Natural killer cell treated with Interleukin-12 subunit alpha and Interleukin-12 subunit beta and Interleukin-15 and Interleukin-18, amount 100 ng/mL, for 72 hours (primary cell): ENCODE measurements at places on chromosomes 16 and 17. TPM values are rescaled to one million over a fixed set of nuclear protein-coding genes. Genes with fewer than 3 reads are reported as not detected.

DNA sequence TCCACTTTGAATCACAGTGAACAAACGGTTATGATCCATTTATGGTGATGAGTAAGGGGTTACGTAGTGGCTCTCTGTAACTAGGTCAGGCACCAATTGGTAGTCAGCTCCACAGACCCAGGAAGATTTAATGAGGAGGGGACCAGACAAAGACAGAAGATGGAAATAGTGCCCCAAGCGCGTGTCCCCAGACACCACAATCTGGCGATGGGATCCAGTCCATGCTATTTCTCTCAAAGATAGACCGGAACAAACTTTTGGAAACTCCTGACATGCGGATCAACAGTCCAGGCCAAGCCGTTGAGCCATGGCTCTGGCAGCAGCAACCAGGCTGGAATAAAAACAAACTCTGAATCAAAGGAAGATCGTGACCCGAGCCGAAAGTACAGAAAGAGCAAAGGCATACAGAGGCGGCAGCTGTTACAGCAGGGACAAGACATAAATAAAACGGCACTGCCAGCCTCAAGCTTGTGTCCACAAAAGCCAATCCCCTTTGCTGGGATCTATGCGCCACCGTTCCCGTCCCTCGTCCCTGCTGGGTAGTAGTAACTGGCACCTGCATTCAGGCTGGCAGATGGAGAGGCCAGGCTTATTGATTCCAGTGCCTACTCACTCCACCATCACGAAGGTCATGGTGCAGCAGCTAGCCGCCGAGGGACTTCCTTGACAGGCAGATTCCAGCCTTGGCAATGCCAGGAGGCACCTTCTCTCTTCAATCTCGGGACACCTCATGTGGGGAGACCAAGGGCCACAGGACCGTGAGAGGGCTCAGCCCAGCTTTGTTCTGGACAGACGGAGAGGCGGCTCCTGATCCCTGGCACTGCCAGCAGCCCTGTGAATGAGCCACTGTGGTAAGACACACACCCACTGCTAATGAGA lies 50.2 kb downstream of the CDH11 start:
- no peak for DNase-seq
- H3K36me3 ChIP-seq, result no peaks in the 10 kb centered on the region
- H3K4me1 ChIP-seq, result no peaks in the 10 kb centered on the region
- H3K27ac ChIP-seq, result no peak overlapping the region
- no peak overlapping the region for H3K4me3 ChIP-seq

- no peaks in the 10 kb centered on the region for H3K4me1 ChIP-seq
- H3K4me3 ChIP-seq, result no peak overlapping the region
- H3K27ac ChIP-seq, result no peak overlapping the region
These were observed 33.0 kb downstream of the C16orf95 start for GRCh38 chr16:87284183-87284582.

The MYO15A gene
- total RNA-seq, result 2.0 TPM

The NEUROD2 gene
- not detected for total RNA-seq

DNA sequence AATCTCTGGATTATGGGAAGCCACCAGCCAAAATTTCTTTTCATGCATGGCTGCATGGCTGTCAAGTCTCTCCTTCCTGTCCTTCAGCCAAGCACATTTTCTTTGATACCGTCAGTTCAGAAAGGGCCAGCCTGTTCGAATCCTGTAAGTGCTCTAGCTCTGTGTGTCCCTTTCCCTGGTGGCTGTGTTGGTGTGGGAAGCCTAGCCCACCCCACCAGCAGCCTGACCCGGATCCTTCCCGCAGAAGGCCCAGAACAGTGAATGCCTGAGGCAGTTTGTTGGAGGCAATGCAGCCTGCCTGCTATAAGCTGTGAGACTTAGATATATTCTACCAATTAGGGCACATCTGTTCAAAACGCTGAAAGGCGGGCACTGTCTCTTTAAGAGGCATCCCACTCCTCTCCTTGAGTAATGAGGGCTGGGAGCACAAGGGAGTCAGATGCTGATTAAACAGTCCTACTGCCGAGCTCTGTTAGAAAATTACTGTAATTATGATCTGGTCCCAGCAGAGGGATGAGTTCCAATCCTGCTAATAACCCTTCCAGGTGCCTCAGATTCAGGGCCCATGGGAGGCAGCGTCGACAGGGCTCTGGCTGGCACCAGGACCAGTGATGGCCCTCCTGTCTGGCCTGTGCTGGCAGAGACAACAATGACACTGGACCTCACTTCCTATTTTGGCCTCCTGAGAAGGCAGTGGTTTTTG lies 18.4 kb downstream of the SNX11 start:
- H3K27ac ChIP-seq, result no peak overlapping the region
- no peak overlapping the region for H3K4me3 ChIP-seq
- peaks cover 13% of the 10 kb centered on the region for H3K36me3 ChIP-seq
- H3K4me1 ChIP-seq, result peaks cover 9% of the 10 kb centered on the region
- H3K27me3 ChIP-seq, result no peaks in the 10 kb centered on the region
- no peak for DNase-seq

DNA sequence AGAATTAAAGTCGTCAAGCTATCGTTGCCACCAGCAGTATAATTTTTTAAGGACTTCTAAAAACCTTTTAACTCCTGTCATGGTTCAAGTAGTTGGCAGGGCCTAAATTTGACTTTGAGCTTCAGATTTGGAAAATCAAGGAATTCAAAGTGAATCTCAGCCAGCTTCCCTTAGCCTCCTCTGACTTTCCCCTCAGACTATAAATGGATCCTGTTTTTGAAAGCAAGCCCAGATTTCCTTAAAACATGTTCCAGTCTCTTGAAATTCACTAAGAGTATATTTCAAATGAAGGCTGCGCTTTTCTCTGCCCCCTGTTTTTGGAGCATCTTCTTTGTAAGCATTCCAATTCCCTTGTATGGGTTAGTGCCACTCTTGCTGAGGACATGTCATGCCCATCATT lies 101.8 kb upstream of the CDH8 start:
- no peak overlapping the region for H3K27ac ChIP-seq
- no peaks in the 10 kb centered on the region for H3K27me3 ChIP-seq
- no peaks in the 10 kb centered on the region for H3K4me1 ChIP-seq

The CDH5 gene
- not detected for total RNA-seq

DNA sequence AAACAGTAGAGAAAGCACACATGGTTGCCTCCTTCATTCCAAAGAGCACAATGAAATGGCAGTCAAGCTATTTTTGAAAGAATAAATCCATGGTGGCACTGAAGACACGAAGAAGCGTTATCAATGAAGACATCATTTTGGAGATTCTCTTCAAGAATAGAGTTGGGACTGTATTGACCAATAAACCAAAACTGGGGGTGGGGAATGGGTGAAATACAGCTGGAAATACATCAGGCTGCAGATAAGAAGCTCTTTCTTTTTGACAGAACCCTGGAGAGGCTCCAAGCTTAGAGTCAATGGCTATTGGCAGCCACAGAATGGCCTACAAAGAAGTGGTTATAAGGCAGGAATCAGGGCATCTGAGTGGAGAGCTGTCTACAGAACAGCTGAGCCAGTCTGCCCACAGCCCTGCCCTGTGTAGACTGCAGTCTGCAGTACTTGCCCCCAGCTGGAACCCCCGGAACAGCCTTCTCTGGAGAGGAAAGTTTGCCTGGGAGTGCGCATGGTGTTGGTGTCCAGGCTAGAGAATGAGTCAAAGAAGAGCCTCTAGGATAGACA lies 100.4 kb downstream of the STX8 start:
- no peaks in the 10 kb centered on the region for H3K27me3 ChIP-seq
- DNase-seq, result no peak
- no peak overlapping the region for H3K27ac ChIP-seq
- H3K4me3 ChIP-seq, result no peak overlapping the region
- H3K36me3 ChIP-seq, result no peaks in the 10 kb centered on the region
- peaks cover 29% of the 10 kb centered on the region for H3K4me1 ChIP-seq

DNA sequence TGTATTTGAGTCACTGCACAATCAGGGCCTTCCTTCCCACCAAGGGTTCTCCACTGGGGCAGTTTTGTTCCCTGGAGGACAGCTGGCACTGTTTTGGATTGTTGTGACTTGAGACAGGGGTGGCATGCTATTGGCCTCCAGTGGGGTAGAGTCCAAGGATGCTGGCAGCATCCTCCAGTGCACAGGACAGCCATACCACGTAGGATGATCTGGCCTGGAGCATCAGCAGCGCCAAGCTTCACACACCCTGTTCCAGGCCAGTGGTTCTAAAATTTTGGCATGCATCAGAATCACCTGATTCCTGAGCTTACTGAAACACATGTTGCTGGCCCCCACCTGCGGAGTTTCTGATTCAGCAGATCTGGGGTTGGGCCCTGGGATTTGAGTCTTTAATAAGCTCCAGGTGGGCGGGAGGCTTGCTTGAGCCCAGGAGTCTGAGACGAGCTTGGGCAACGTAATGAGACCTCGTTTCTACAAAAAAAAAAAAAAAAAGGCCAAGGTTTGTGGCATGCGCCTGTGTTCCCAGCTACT lies 83.2 kb downstream of the MGAT5B start:
- H3K27ac ChIP-seq, result no peak overlapping the region
- DNase-seq, result peak; percentile 3
- no peaks in the 10 kb centered on the region for H3K36me3 ChIP-seq
- no peaks in the 10 kb centered on the region for H3K27me3 ChIP-seq
- H3K4me3 ChIP-seq, result no peak overlapping the region

DNA sequence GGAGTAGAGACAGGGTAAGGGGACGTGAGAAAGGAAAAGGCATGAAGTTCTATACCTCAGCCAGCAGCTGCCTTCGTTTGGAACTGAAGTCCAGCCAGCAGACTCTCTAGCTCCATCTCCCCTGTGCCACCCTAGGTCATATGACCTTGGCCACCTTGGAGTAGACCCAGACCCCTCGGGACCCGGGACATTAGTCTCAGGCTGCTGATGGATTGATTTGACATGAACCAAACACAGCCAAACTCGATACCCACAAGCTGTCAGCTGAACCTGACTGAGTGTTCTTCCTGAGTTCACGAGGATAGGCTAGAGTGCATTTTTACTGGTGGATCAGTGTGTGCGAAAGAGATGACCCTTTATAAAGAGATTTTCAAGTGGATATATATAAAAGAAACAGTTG lies 68.5 kb downstream of the YPEL2 start:
- no peaks in the 10 kb centered on the region for H3K4me1 ChIP-seq
- no peak for DNase-seq
- no peaks in the 10 kb centered on the region for H3K27me3 ChIP-seq
- no peak overlapping the region for H3K27ac ChIP-seq

The RNF112 gene
- total RNA-seq, result 0.14 TPM

DNA sequence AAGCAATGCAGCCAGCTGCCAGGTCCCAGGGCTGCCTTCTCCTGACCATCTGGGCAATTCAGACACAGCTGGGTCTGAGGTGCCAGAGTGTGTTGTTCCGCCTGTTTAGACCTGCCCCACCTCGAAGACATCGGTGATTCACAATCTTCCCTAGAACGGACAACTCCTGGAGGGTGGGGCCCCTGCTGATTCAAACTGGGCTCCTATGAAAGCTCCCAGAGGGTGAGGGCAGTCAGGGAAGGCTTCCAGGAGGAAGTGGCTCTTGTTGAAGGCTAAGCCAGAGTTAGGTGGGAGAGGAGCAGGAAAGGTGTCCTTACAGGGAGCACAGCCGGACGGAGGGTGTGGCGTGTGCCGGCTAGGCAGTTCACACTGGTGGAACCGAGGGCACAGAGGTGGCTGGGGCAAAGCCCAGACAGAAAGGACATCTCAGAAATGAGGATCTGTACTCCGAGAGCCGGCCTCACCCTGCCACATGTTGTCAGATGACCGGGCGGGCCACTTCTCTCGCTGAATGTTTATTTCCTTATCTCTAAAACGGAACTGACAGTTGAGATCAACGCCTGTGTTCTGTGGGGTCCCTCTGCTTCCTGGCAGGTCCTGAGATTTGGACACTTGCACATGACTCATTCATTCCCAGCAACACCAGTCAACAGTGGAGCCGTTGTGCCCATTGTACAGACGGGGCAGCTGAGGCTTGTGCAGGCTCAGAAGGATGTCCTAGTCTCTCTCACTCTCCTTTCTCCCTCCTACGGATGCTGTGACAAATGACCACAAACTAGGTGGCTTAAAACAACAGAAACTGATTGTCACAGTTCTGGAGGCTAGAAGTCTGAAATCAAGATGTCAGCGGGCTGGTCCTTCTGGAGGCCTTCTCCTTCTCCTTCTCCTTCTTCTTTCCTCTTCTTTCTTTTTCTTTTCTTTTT lies 26.9 kb upstream of the LITAF start:
- peak; percentile 69 for DNase-seq
- peak overlapping the region; percentile 85 for H3K27ac ChIP-seq
- peaks cover 26% of the 10 kb centered on the region for H3K4me1 ChIP-seq
- H3K36me3 ChIP-seq, result no peaks in the 10 kb centered on the region

The KRTAP16-1 gene
- total RNA-seq, result not detected

The SLC12A3 gene
- total RNA-seq, result not detected

GRCh38 chr16:7946142-7946541 lies 613.5 kb downstream of the RBFOX1 start:
- H3K27ac ChIP-seq, result no peak overlapping the region
- H3K27me3 ChIP-seq, result no peaks in the 10 kb centered on the region
- no peak for DNase-seq
- H3K36me3 ChIP-seq, result no peaks in the 10 kb centered on the region

GRCh38 chr17:37567137-37567536 lies 42.1 kb downstream of the SYNRG start:
- no peak for DNase-seq
- no peak overlapping the region for H3K4me3 ChIP-seq
- H3K36me3 ChIP-seq, result peaks cover 22% of the 10 kb centered on the region
- no peaks in the 10 kb centered on the region for H3K27me3 ChIP-seq
- peaks cover 6% of the 10 kb centered on the region for H3K4me1 ChIP-seq
- no peak overlapping the region for H3K27ac ChIP-seq

The CACNG3 gene
- not detected for total RNA-seq

- H3K4me1 ChIP-seq, result peaks cover 3% of the 10 kb centered on the region
- DNase-seq, result no peak
- H3K36me3 ChIP-seq, result no peaks in the 10 kb centered on the region
These were observed 9.4 kb downstream of the PPY start for GRCh38 chr17:43932923-43933322.

GRCh38 chr17:80006811-80007752 lies 28.6 kb downstream of the TBC1D16 start:
- peak; percentile 51 for DNase-seq
- no peaks in the 10 kb centered on the region for H3K27me3 ChIP-seq
- peaks cover 5% of the 10 kb centered on the region for H3K4me1 ChIP-seq
- H3K36me3 ChIP-seq, result no peaks in the 10 kb centered on the region

DNA sequence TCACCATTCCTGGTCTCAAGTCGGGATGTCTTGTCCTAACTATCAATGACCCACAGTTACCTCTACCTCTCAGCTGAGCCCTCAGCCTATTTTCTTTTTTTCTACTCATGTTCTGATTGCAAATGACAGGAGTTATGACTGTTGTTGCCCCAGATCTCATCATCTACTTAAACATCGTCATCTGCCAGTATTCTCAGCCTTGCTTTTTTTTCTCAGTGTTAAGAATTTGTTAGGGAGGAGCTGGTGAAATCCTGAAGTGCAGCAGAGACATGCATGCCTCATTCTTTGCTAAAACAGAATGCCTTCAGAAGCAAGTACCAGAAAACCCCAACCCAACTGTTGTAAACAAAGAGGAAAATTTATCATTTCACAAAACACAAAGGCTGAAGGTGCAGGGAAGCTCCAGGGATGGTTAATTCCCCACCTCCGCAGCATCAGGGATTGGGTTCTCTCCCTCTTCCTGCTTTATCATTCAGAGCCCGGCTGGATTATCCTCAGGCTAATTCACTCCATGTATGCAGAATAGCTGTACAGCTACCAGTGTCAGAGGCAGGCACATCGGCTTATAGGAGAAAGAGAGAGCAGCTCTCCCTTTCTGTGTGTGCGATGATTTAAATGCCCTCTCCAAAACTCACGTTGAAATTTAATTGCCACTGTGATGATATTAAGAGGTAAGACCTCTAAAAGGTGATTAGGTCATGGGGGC lies 540.8 kb upstream of the HSBP1 start:
- H3K4me1 ChIP-seq, result no peaks in the 10 kb centered on the region
- peaks cover 22% of the 10 kb centered on the region for H3K27me3 ChIP-seq
- no peak for DNase-seq
- no peaks in the 10 kb centered on the region for H3K36me3 ChIP-seq
- H3K27ac ChIP-seq, result no peak overlapping the region
- no peak overlapping the region for H3K4me3 ChIP-seq
